Suprapubic skin (tissue), 4 donors: ENCODE measurements at places on chromosomes 2 and 18.
A peak's percentile ranks its signal among the peaks of the same experiment; 100 is the strongest.

GRCh38 chr2:23789012-23789411, 137.9 kb downstream of the ATAD2B start:
- DNase-seq = no peak

GRCh38 chr2:43276266-43276941, 50.0 kb upstream of the ZFP36L2 start:
- DNase-seq = peak; percentile 30

DNA sequence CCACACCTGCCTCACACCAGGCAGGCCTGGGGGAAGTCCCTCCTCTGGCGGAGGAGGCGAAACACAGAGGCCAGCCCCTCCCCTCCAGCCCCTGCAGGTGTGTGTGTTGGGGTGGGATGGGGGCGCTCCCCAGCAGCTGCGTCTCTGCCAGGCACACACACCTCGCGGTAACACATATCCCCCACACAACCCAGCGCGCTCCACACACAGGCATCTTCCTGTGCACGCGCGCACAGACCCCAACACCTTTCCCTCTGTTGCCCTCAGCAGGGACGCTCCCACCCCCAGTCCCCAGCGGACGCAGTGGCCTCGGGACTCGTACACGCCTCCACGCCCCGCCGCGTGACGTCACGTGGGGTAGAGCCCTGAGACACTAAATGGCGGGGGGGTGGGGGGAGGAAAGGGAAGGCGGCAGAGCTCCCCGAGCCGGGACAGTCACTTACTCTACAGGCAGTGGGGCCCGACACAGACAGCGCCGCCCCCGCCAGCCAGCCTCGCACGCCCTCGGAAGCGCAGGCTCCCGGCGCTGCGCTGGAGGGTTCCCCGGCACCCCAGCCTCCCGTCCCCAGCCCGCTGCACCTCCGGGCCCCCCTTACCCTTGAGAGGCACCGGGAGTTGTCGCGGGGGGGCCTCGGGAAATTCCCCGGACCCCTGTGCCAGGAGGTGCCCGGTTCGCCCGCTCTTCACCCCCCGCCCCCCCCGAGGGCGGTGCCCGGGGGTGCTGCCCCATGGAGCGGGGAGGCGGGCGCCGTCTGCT, at the start of gene WNT10A:
WNT10A (plus strand) TSS at position 751 of the 757 bp plus-strand sequence. CDS start 144 bp downstream, outside the sequence.
- DNase-seq = no peak

DNA sequence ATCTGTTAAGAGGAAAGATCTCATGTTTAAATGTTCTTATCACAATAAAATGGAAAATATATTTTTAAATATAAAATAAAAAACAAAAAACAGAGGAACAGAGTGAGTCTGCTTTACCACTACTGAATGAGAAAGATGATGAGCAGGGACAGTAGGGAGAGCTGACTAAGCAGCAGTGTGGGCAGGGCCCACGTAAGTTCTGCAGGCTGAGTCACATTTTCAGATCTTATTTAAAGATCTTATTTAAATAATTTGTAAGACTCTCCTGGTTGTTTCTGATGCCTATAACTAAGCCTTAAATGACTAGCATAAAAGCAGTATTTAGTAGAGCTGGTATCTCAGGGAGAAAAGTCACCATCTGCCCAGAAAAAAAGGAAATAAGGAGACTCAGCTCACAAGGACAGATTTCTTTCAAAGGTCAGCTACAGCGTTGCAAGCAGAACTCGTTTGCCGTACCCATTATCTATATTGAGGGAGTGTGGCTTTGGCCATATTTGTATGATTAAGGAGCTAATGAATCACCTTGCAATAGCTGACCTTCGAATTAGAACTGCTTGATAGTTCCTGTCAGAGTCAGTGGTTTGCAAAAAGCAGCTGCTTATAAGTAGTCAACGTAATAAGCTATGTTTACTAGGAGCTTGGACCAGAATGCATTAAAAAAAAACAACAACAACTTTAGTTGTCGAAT, 322.1 kb upstream of the CHAC2 start:
- DNase-seq = no peak

GRCh38 chr2:101063352-101064124, 61.4 kb downstream of the RPL31 start:
- no peak for DNase-seq

- no peak for DNase-seq
These were observed 63.9 kb upstream of the ACVR1 start for GRCh38 chr2:157940024-157940423.

GRCh38 chr18:73462092-73462491, 594.3 kb upstream of the NETO1 start:
- DNase-seq = no peak

DNA sequence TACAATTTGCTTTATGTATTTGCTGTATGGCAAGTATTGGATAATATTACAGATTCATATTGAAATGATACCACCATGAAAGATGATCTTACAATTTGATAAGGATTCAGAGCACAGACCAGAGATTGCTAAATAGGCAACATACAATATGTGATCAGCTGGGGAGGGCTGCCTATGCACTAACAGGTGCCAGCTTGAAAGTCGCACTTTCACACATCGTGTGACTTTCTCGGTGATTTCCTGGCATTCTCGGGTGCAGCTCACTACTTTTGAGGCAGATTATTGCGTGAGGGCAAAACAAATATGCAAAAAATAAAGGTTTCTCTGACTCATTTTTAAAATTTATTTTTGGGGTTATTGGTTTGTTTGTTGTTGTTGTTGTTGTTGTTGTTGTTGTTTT, 36.0 kb downstream of the RBMS1 start:
- DNase-seq = no peak

DNA sequence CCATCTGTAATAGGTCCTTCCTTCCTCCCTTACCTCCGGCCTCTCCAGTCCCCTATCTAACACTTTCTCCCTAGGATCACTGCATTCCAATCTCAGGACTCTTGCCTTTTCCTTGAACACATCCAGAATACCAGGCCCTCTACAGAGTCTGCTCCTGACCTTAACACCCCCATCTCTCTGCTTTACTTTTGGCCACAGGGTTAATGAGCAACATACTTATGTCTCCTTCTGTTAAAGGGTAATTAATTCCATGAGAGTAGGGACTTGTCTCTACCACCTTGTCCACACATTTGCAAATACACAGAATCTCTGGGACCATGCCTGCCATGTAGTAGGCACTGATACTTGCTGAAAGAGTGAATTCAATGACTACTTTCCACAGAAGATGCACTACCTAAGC, 94.9 kb downstream of the COBLL1 start:
- DNase-seq = no peak

GRCh38 chr18:12747530-12748315, 44.9 kb downstream of the PSMG2 start:
- no peak for DNase-seq

GRCh38 chr2:26292646-26293045, 47.9 kb downstream of the HADHB start:
- DNase-seq = no peak

DNA sequence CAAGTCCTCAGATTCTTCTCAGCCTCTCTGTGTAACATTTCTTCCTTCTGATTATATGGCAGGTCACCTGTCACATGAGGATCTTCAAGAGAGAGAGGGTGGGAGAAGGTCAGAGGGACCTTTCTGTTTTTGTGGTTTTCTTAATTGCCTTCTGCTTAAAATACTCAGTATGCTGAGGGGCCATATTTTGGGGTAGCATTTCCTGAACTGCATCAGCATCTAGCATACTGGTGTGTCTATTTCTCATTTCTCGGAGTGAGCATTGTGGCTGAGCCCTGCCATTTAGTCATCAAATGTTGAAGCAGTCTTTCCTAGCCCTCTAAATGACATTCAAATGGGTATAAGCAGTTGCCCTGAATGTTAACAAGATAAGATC, 162.7 kb downstream of the MYO3B start:
- DNase-seq = no peak

DNA sequence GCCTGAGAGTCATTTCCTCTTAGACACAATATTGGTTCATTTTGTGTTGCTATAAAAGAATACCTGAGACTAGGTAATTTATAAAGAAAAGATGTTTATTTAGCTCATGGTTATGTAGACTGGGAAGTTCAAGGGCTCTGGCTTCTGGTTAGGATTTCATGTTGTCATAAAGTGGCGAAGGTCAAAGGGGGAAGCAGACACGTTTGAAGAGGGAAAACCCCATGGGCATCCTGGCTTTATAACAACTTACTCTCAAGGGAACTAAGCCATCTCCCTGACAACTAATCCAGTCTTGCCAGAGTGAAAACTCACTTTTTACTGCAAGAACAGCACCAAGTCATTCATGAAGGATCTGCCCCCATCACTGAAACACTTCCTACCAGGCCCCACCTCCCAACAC, 89.7 kb upstream of the RNF152 start:
- DNase-seq = no peak

- DNase-seq = no peak
These were observed 19.3 kb upstream of the CTIF start for GRCh38 chr18:48519431-48520100.

- no peak for DNase-seq
These were observed 241.8 kb downstream of the PTH2R start for GRCh38 chr2:208648368-208648767.

DNA sequence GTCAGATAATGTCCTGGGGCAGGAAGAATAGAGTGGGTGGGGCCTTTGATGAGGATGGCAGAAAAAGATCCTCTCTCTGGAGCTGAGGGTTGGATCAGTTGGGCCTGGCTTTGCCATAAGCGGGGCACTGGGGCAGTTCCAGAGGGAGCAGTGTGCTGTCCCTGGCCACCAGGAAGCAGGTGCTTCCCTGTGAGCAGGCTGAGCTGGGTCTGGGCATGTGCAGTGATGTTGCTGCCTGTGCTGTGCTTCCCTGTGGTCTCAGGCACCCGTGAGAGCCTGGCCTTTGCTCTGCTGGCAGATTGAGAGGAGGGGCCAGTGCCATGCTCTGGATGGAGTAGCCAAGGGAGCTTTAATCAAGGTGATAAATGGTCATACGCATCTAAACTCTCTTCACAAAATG, 14.6 kb upstream of the NPPC start:
- no peak for DNase-seq

GRCh38 chr2:2588777-2589176, 257.7 kb upstream of the MYT1L start:
- no peak for DNase-seq

GRCh38 chr2:116717832-116718231, 1096.7 kb upstream of the DDX18 start:
- no peak for DNase-seq

DNA sequence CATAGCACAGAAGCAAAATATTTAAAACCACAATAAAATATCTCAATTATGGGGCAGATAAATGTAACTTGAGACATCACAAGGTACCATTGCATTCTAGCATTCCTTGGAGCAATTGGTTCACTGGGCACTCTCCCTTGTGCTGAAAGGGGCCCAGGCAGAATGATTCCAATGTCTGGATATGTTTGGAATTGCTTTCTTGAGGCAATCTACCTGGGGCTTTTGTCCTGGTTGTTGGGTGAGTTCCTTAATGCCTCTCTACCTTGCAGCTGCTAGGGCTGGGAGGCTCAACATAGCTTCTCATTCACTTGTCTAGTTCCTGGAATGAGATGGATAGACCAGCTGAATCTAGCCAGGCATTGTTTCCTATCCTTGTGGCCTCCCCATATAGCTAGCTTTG, 539.6 kb upstream of the FSHR start:
- no peak for DNase-seq

DNA sequence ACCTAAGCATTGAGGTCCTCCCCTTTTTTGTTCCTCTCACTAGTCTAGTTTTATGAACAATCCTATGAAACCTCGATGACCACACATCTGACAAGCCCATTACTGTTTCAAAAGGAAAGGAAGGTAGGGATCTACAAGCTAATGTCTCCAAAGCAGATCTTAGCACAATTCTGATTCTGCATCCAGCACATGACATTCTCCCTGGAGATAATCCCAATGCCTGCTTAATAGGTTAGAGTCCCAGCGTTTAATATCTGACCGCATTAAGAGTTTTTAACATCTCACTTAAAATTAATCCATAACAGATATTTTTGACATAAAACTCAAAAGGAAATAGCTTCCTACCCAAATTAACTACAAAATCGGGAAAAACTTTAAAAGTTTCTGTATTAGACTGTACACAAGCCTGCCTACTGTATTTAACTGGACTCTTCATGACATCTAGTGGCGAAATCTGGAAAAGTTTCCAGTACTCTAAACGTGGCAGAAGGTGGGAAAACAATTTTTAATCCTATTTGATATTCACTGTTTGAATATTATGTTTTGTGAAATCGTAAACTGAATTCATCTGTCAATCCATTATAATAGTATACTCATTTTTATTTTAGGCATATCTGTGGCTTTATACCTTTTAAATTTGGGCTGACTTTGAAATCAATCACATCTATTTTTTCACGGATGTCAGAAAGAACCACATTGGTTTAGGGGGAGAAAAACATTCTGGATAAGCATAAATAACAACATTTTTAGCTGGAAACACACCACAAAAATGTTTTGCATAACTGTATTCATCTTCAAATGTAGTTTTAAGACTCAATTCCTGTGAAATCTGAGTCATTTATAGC, 62.4 kb downstream of the TXNL1 start:
- DNase-seq = no peak

GRCh38 chr2:236162882-236163470, 5.2 kb downstream of the GBX2 start:
- no peak for DNase-seq

DNA sequence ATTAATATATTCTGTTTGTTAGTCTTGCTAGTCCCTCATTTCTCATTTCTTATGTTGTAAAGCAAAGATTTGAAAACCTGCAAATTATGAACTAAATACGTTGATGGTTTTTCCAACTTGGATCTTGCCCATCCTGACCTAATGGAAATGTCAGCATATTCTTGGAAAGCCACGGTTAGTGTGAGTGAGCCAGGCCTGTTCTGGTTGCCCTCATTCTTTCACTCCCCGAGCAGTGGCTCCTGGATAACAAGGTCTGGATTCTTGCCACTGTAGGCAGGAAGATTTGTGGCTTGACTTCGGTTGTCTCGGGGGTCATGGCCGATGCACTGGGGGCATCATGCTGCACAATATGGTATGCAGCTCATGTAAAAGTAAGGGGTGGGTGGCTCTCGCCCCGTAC, 359.1 kb downstream of the MEIS1 start:
- DNase-seq = no peak

DNA sequence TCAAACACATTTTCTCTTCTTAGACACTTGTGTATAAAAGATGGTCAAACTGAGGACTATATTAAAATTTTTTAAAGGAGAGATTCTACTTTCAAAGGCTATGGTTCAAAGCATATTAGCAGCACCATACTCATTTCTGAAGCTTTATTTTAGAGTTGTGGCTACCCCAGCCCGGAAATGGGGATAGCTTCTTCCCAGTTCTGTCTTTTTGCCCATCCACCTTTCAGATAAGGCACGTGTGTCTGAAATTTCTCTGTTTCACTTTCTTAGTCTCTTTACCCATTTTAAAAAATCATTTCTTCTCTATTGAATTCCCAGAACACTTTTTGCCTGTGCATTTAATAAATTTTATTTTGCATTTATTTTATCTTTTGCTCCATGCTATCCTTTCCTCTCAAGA, 431.5 kb downstream of the RNF144A start:
- DNase-seq = no peak

- no peak for DNase-seq
These were observed 535.7 kb upstream of the CHAC2 start for GRCh38 chr2:53231908-53232307.

DNA sequence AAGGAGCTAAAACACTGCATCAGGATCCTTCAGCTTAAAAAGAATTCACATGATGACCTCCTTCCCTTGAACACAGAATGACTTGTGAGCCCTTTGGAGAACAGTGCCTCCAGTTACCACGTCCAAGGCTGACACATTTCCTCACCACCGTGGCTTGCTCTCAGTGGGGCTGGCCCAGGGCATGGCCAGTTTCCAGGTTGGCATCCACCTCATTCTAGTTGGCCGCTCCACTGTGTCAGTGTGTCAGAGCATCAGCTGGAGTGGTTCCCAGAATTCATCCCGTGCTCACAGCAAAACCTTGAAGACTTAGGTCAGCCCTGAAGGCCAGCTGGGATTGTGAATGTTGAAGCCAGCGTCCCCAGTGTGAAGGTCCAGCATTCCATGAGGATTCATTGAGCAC, 158.5 kb downstream of the INSIG2 start:
- DNase-seq = no peak
